ENCODE measurements at places on chromosomes 5 and 9. TPM values are rescaled to one million over a fixed set of nuclear protein-coding genes. Genes with fewer than 3 reads are reported as not detected.

Gene MLANA
- total RNA-seq, result not detected

Gene GAPT
- not detected for total RNA-seq

Gene GMCL2
- not detected for total RNA-seq

Gene LIFR
- 64.1 TPM for total RNA-seq

Gene ADRA1B
- total RNA-seq, result 2.2 TPM

Gene INSL4
- total RNA-seq, result not detected

Gene OR1L8
- not detected for total RNA-seq

Gene FGF10
- total RNA-seq, result 40.6 TPM

Gene GLDC
- 2.2 TPM for total RNA-seq

Gene LTC4S
- total RNA-seq, result 7.0 TPM

Gene IFNA14
- not detected for total RNA-seq

Gene LHX3
- total RNA-seq, result not detected

Gene CDX1
- not detected for total RNA-seq

Gene GOLGA1
- total RNA-seq, result 7.2 TPM

Gene OGN
- total RNA-seq, result not detected

Gene LURAP1L
- total RNA-seq, result 57.2 TPM

Gene SLC1A1
- total RNA-seq, result 0.96 TPM

Gene OTULIN
- total RNA-seq, result 23.3 TPM

Gene CREB3
- total RNA-seq, result 88.2 TPM

Gene CCDC171
- 1.0 TPM for total RNA-seq

Gene TMEM232
- total RNA-seq, result 0.24 TPM

Gene CTSL
- total RNA-seq, result 142 TPM

Gene RANBP3L
- total RNA-seq, result 0.13 TPM

Gene FOXD1
- total RNA-seq, result 18.0 TPM

Gene ADAMTSL2
- total RNA-seq, result 2.4 TPM

Gene OCLN
- total RNA-seq, result 0.88 TPM

Gene OTP
- 0.24 TPM for total RNA-seq

Gene STK32A
- 0.24 TPM for total RNA-seq

Gene ISL1
- total RNA-seq, result not detected

Gene AK8
- 0.88 TPM for total RNA-seq

Gene SLC25A2
- not detected for total RNA-seq

Gene WNT8A
- total RNA-seq, result not detected

Gene PKD2L2
- total RNA-seq, result not detected

Gene PDCD1LG2
- 4.7 TPM for total RNA-seq

Gene SCAI
- 10.4 TPM for total RNA-seq

Gene CCIN
- total RNA-seq, result not detected

All from epithelial cell of alveolus of lung (primary cell).